Smooth muscle cell of the coronary artery (primary cell): ENCODE measurements at places on chromosomes 7 and 10. TPM values are rescaled to one million over a fixed set of nuclear protein-coding genes. Genes with fewer than 3 reads are reported as not detected.

Gene NKX2-3
- not detected in 2 replicates for total RNA-seq

Gene CCDC3
- total RNA-seq: 0.15 and 0.47 TPM in 2 replicates

Gene DDIT4
- 394 and 406 TPM in 2 replicates for total RNA-seq

Gene SLC16A12
- total RNA-seq: 0.12 and 0.75 TPM in 2 replicates

Gene ANKRD30A
- not detected in 2 replicates for total RNA-seq

Gene LDB3
- total RNA-seq: 0.08 TPM in 1 of 2 replicates, not detected in the other

Gene SPAM1
- not detected in 2 replicates for total RNA-seq

Gene TLX1
- not detected in 2 replicates for total RNA-seq

Gene ARPC1A
- 163 and 223 TPM in 2 replicates for total RNA-seq

Gene CPN1
- total RNA-seq: not detected in 2 replicates

Gene FAM131B
- total RNA-seq: 0.98 and 2.7 TPM in 2 replicates

Gene ZPBP
- total RNA-seq: not detected in 2 replicates

Gene CASD1
- 7.6 and 12.4 TPM in 2 replicates for total RNA-seq

Gene GIMAP7
- total RNA-seq: 0.12 TPM in 1 of 2 replicates, not detected in the other

Gene TAS2R3
- total RNA-seq: 0.68 and 1.8 TPM in 2 replicates

Gene NAT16
- not detected in 2 replicates for total RNA-seq

Gene GPAM
- total RNA-seq: 8.6 and 11.1 TPM in 2 replicates

Gene ACBD7
- total RNA-seq: 0.12 and 1.1 TPM in 2 replicates

Gene DPYSL4
- 4.9 and 7.2 TPM in 2 replicates for total RNA-seq

Gene AOAH
- not detected in 2 replicates for total RNA-seq

Gene MRPS17
- total RNA-seq: 6.7 and 15.7 TPM in 2 replicates

Gene CD36
- 0.45 and 132 TPM in 2 replicates for total RNA-seq

Gene RADIL
- total RNA-seq: 0.38 TPM in 1 of 2 replicates, not detected in the other

Gene ACTR1A
- total RNA-seq: 73.4 and 142 TPM in 2 replicates

Gene ENKUR
- total RNA-seq: 0.23 TPM in 1 of 2 replicates, not detected in the other

Gene DNAH11
- 0.30 and 0.59 TPM in 2 replicates for total RNA-seq

Gene CNTNAP2
- not detected in 2 replicates for total RNA-seq

Gene CDC14C
- total RNA-seq: 0.08 TPM in 1 of 2 replicates, not detected in the other

Gene SPDYE16
- 0.12 and 0.15 TPM in 2 replicates for total RNA-seq

Gene GRM3
- not detected in 2 replicates for total RNA-seq

Gene SORBS1
- 0.23 and 0.38 TPM in 2 replicates for total RNA-seq

Gene PPP1R3A
- total RNA-seq: not detected in 2 replicates

Gene NME8
- not detected in 2 replicates for total RNA-seq

Gene FZD1
- total RNA-seq: 2.7 and 31.7 TPM in 2 replicates

Gene PUS7
- total RNA-seq: 9.7 and 12.0 TPM in 2 replicates

Gene FGFR2
- 0.23 TPM in 1 of 2 replicates, not detected in the other for total RNA-seq

Gene CALML5
- not detected in 2 replicates for total RNA-seq

Gene WAPL
- 40.1 and 52.3 TPM in 2 replicates for total RNA-seq

Gene SORCS3
- total RNA-seq: not detected in 2 replicates

Gene ADO
- 8.9 and 15.1 TPM in 2 replicates for total RNA-seq

Gene STEAP1B
- total RNA-seq: 7.3 and 10.8 TPM in 2 replicates

Gene SYT15B
- total RNA-seq: 0.30 TPM in 1 of 2 replicates, not detected in the other

Gene IDI2
- total RNA-seq: not detected in 2 replicates

Gene ZNF727
- total RNA-seq: 0.15 and 0.35 TPM in 2 replicates

Gene KIF5B
- 53.8 and 107 TPM in 2 replicates for total RNA-seq

Gene GALNT17
- total RNA-seq: 0.35 TPM in 1 of 2 replicates, not detected in the other

Gene ATOH7
- total RNA-seq: not detected in 2 replicates

Gene ERV3-1
- 4.9 and 16.2 TPM in 2 replicates for total RNA-seq

Gene NPSR1
- not detected in 2 replicates for total RNA-seq

Gene NKX1-2
- not detected in 2 replicates for total RNA-seq

Gene LRRTM3
- total RNA-seq: not detected in 2 replicates
